Spinal cord (tissue), 10 donors: ENCODE measurements at places on chromosomes 6 and 20.

GRCh38 chr6:117352466-117353081 is 73.2 kb downstream of the ROS1 start:
- DNase-seq = no peak

- DNase-seq = no peak
These were observed 18.6 kb downstream of the FARS2 start for GRCh38 chr6:5279891-5280338.

DNA sequence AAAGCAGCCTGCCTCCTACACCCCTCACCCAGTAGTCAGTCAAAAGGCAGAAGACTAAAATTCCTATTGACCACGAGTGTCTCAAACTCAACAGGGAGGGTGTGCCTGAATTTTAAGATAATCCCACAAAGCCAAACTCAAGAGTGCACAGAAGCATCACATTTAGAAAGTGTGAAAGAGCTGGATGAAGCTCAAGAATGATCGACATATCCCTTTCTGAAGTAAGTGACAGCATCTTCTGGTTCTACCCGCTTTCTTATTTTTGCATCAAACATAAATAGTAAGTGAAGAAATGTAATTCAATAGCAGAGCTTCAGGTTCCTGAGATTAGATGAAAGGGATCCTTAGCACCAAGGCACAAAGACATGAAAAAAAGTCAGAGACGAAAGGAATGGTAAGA is 64.5 kb upstream of the BACH2 start:
- DNase-seq = no peak

DNA sequence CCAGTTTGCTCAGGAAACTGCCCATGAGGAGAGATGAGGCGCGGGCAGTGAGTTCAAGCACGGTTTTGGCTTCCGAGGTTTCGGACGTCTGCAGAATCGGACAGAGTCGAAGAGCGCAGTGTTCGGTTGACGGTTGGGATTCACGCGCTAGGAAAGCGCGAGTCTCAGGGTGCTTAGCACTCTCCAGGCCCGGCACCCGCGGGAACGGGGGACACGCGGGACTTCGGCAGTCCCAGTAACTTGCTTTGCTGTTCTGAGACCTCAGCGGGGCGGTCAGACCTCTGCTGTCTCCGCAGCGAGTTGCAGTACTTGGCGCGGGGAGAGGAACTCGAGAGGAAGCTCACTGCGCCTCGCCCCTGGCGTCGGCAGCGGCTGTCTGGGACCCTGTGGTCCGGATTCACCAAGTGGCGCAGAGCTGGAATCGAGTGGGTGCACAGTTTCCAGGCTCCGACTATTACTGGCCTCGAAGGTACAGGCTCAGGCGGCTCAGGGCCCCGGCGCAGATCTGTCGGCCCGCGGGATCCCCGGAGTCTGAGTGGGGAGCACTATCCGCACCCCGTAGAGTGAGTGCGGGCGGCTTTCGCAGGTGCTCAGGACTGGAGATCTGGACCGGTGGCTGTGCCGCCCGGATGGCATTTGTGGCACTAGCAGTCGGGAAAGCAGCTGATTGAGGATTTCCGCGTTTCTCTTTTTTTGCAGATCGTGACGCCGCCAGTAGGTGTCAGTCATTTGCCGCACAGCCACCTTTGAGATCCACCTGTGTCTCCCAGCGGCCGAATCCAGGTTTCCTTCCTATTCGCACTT is at the start of gene POM121L2:
TSS of gene POM121L2 (minus strand) at position 128 of the 804 bp plus-strand sequence. CDS start at position 25, 103 bp downstream.
- peak; percentile 36 for DNase-seq

DNA sequence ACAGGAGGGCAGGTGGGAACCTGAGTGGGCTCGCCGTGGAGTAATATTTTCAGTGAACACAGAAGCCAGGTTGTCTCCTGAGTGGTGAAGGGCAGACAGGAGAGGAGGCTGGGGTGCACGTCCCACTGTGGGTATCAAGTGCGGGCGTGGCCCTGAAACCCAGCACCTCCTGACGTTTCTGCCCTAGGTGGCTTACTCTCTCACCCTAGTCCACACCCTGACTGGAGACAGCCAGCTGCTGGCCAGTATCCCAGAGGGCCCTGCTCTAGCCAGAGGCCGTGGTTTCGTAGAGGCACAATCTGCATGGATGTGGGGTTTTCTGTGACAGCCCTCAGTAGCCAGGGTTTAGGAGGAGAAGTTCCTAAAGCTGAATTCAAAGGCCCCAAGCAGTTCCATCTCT is 86.7 kb downstream of the TRERF1 start:
- DNase-seq = no peak

GRCh38 chr6:106451439-106451838 is 90.9 kb downstream of the CRYBG1 start:
- no peak for DNase-seq

DNA sequence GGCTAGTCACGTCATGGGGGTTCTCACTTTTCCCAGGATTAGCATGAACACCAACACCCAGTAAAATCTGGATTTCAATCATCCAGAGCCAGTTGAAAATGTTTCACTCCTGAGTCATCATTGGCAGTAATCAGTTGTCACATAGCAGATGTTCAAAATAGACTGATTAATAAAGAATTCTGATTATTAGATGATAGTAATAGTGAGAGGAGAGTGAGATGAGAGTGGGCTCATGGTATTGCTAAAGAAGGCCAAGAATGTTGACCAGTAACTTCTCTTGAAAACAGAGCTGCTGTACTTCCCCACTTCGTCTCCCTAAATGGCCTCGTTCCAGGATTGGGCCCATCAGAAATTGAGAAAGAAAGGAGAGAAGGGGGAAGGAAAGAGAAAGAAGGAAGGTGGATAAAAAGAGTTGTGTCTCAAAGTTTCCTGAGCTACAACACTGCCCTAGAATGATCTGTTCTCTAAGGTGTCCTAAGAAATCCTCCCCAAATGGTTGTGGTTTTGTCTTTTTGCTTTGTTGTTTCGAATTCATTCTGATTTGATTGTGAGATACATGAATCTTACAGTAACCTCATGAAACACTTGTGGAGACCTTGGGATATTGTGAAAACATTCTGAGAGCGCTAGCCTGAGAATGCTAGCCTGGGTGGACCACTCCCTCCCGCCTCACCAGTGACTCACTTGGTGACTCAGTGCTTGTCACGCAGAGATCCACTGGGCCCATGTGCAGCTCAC is 502.2 kb upstream of the JARID2 start:
- no peak for DNase-seq
